ENCODE measurements at places on chromosomes 1 and 21. TPM values are rescaled to one million over a fixed set of nuclear protein-coding genes. Genes with fewer than 3 reads are reported as not detected.

Gene RHD
- not detected for total RNA-seq

DNA sequence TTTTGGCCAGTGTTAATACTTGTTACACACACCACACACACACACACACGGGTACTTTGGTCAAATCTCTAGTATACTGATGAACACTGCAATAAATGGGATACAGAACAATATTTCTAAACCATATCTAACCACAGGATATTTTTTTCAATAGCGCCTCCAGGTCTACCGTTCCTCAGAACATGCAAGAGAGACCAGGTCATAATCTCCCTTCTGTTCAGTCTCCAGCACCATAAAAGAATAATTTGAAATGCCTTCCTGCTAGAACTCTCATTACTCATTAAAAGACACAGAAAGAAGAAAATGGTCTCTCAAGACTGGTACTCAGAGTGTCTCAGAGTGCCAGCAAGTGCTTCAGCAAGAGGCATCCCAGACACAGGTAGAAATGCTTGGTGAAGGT, 11.5 kb upstream of the SLC44A3 start:
- DNase-seq: no peak

- DNase-seq: no peak
Measured at GRCh38 chr21:38986406-38986805, 180.7 kb downstream of the ETS2 start.

Gene ADGRB2
- 3.0 TPM for total RNA-seq

Gene TRAF3IP3
- 4.7 TPM for total RNA-seq

Gene CNN3
- 79.4 TPM for total RNA-seq

Gene ZNF593OS
- not detected for total RNA-seq

Gene CGN
- 31.0 TPM for total RNA-seq

GRCh38 chr1:219176168-219176567, 2.5 kb downstream of the LYPLAL1 start:
- DNase-seq: no peak

DNA sequence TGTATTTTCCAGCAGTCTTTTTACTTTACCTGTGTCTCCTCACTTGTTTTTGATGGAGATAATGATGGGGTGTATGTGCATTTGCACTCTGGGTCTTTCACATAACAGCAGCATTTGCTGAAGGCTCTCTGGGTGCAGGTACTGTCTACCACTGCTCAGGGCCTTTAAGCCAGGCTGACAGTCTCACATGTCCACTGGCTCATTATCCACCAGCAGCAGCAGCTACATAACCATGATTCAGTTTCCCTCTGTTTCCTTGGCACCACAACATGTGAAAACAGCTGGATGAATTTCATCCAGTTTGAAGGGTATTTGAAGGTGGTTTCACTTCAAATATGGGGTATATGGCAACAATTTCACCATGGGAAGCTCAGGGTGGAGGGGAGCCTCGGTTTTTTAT, 41.2 kb upstream of the ROR1 start:
- DNase-seq: no peak

GRCh38 chr1:65924471-65924870, 131.8 kb downstream of the PDE4B start:
- no peak for DNase-seq

Gene MAB21L3
- total RNA-seq: not detected

- no peak for DNase-seq
Measured at GRCh38 chr1:233005703-233006102, 55.3 kb downstream of the NTPCR start.
